ENCODE measurements at places on chromosomes 12 and 14. TPM values are rescaled to one million over a fixed set of nuclear protein-coding genes. Genes with fewer than 3 reads are reported as not detected.

The GATC gene
- 12.6 TPM for total RNA-seq

GRCh38 chr12:39412210-39412609 is 30.7 kb downstream of the KIF21A start:
- no peak for DNase-seq

- DNase-seq: no peak
Measured at GRCh38 chr14:96109596-96110355, 70.6 kb downstream of the C14orf132 start.

GRCh38 chr12:112815589-112816321 is 24.2 kb downstream of the RPH3A start:
- DNase-seq: no peak

- DNase-seq: no peak
Measured at GRCh38 chr12:104460041-104460719, 3.4 kb downstream of the CHST11 start.

DNA sequence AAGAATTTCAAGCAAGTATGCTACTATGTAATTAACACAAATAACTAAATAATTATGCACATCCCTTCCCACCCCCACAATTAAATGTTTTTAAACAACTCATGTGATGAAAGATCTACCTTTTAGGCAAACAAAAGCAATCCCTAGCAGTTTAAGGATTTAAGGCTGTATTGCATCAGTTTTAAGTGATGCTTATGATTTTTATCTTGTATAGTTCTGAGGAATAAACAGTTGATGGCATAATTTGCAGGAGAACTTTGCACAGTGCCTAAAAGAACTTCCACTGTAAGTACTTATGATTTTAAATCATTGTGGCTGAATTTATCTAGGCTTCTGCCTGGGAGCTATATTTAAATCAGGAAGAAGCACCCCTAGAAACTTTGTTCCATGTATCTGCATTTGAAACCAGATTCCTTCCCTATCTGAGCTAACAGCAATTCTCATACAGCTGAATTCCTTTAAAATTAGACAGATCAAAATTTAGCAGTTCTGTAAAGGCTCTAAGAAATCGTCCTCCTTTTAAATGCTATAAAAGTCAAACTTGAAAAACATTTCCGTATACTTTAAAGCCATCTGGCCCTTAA is 388.6 kb downstream of the BCAT1 start:
- no peak for DNase-seq

GRCh38 chr12:124992874-124993625 is 395 bp upstream of the BRI3BP start:
- DNase-seq: peak; percentile 56

- DNase-seq: peak; percentile 5
Measured at GRCh38 chr12:99386907-99387306, 260.6 kb upstream of the GARIN6 start.

- DNase-seq: no peak
Measured at GRCh38 chr14:79896009-79896408, 315.3 kb downstream of the DIO2 start.

GRCh38 chr14:94439453-94440057 is 13.0 kb downstream of the SERPINA11 start:
- DNase-seq: no peak

DNA sequence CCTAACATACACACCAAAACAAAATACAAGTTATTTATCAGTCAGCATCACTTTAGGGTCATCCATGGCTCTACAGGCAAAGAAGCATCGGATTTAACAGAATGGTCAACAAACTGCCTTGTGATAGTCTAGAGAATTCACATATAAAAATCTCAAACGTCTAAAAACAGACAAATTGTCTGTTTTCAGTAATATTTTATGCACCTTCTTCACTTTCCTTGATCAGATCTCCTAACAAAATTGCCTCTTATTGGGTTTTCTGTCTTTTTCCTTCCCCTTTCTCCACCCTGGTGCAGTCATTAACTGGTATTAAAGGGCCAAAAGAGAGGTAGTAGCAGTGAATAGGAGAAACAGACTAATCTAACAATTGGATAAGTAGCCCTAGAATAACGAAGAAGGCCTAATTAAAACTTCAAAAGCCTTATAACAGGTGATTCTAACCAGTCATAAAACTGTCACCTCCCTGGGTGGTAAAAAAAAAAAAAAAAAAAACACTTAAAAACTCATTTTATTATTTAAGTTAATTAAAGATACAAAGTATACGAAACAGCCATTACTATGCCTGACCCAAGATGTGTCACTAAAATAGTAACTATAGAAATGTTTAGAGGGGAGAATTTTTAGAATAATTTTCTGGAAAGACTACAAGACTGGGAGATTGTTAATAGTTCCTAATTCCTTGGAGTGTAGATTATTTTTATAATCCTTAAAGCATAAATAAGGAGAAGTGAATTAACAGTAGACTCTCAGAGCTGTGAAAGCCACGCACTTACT is 1.5 kb downstream of the KIF21A start:
- DNase-seq: no peak

- no peak for DNase-seq
Measured at GRCh38 chr12:41254004-41254914, 66.1 kb downstream of the PDZRN4 start.

The HOXC12 gene
- not detected for total RNA-seq

The RNASE3 gene
- total RNA-seq: not detected

The ZNF385A gene
- 0.65 TPM for total RNA-seq

GRCh38 chr12:105622846-105623736 is 292.6 kb downstream of the C12orf75 start:
- DNase-seq: no peak

GRCh38 chr12:49863946-49864797 is 21.3 kb upstream of the BCDIN3D start:
- no peak for DNase-seq

- DNase-seq: no peak
Measured at GRCh38 chr14:50615056-50615455, 53.0 kb downstream of the SAV1 start.

The PMCH gene
- not detected for total RNA-seq

The ERH gene
- 222 TPM for total RNA-seq

DNA sequence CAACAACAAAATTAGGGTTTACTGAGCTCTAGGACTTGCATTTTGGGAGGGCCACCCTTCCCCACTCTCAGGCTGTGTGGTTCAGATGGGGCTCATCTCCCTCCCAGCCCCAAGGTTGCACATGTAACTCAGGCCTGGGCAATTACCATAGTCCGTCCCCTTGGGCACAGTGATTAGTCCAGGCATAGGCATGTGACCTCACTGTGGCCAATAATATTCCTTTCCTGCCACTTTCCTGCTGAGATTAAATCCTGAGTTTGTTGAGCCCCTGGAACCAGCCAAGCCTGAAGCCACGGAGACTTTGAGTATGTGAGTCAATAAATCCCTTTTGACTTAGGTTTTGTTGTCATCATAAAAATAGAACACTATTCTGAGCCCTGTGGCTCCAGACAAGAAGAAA is 113.0 kb downstream of the AACS start:
- no peak for DNase-seq

The RAD9B gene
- 0.40 TPM for total RNA-seq

- no peak for DNase-seq
Measured at GRCh38 chr14:32906672-32907071, 32.0 kb upstream of the NPAS3 start.

DNA sequence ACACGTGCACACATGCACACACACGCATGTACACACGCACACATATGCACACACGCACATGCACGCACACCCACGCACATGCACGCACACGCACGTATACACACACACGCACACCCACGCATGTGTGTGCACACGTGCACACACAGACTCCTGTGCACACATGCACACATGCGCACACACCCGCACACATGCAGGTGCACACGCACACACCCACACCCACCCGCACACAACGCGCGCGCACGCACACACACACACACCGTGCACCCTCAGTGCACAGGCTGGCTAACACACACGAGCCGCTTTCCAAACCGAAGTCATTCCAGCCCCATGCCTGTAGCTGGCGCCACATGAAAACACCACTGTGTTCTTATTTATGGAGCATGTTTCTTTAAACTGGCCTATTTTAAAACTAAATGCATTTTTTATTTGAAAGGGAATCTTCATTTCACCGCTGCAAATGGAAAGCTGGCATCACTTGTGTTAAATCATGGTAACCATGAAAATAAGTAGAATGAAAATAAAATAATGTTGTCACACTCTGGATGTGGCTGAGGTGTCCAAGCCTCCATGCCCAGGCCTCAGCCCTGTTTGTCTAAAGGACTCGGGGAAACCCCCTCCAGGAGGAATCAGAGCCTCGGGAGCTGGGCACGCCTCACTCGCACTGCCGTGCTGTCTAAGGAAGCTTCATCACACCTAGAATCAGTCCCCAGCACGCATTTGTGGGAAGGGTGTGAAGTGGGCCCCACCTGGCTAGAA is 45.1 kb downstream of the GALNT9 start:
- DNase-seq: peak; percentile 69

DNA sequence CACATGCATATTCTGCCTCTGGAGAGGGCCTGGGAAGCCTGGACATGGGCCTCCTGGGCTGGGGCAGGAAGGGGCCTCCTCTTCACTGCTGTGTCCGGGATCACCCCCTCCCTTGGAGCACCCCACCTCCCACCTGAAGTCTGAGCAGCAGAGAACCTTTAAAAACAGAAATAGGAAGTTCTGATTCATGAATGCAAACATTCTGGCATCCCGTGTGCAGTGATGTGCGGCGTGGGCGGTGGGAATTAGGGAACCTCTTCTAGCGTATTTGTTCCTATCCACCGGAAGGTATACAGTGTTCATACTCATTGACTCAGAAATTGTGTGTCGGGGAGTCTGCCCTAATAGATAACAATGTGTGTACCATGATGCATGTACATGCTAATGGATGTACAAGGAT is 46.2 kb downstream of the C14orf132 start:
- no peak for DNase-seq

The DPF3 gene
- total RNA-seq: 1.3 TPM

GRCh38 chr14:52175982-52176502 is 91.5 kb upstream of the PTGDR start:
- DNase-seq: no peak

DNA sequence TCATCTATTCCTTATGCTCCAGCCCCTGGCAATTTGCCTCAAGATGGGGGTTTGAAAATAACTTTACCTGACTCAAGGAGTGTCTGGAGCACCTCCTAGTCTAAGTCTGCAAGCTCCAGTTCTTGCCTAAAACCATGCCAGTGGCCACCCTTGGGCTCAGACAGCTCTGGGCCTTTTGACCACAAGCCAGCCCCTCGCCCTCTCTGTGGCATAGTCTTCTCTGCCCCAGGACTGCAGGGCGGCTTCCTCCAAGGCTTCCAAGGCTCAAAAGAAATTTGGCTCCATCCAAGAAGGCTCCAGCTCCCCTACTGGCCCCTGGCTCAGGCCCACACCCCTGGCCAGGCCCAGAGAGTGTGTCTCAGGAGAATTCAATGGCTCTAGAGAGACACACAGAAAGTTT is 14.8 kb downstream of the ACVRL1 start:
- no peak for DNase-seq

The CLEC4E gene
- total RNA-seq: not detected

The CHGA gene
- not detected for total RNA-seq

DNA sequence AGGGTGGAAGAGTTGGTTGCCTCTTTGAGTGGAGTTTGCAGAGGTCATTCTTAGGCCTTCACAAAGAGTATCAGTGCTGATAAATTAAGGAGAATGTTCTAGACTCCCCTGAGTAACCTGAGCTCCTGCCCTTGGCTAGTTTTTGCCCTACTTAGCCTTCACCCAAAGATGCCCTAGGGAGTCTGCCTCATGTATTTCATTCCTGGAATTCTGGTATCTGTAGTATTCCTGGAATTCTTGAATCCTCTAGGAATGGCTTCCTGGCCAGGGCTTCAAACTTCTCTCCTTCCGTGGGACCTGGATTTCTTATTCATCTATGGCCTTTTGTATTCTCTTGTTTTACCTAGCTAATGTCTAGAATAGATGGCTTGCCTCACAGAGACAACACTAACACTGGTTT is 701.1 kb downstream of the NOVA1 start:
- DNase-seq: no peak

GRCh38 chr14:52349731-52350130 is 35.6 kb downstream of the PTGER2 start:
- no peak for DNase-seq

DNA sequence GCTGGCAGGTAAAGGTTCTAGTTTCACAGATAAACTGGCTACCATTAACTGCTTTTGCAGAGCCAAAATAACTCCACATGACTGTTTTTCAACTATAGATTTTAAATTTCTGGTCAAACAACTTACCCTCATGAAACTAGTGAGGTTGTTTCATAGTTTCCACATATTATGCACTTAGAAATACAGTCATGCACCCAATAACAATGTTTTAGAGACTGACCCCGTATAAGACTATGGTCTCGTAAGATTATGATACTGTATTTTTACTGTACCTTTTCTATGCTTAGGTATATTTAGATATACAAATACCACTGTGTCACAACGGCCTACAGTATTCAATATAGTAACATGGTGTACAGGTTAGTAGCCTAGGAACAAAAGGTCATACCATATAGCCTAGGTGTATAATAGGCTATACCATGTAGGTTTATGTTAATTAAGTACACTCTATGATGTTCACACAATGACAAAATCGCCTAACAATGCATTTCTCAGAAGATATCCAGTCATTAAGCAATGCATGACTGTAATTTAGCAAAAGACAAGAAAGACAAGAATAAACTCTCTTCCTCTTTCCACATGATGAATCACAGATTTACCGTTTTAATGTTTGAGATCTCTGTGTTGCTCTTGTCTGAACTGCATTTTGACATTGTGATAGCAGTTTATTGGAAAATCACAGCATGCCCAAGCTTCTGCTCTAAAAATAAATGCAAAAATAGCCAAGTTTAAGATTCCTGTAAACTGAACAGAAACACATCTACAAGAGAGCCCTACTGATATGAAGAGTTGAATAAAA is 17.1 kb downstream of the DICER1 start:
- peak; percentile 11 for DNase-seq

DNA sequence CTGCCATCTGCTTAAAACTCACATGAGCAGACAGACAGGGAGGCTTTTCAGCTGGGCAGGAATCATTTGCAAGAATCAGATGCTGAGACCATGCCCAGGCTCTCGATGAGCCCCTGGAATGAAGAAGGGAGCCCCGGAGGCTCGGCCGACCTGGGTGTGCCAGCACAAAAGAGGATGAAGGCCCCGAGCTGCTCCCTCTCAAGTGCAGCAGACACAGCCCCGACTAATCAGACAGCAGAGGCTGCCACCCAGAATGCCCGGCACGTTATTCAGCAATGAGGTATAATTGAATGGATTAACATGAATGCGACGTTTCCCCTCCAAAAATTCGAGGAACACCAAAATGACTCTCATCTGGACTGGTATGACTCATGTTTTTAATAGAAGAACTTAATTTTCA is 58.9 kb downstream of the BCL11B start:
- DNase-seq: no peak

Measured in lung microvascular endothelial cell (primary cell).